ENCODE measurements at places on chromosomes 7 and 10. TPM values are rescaled to one million over a fixed set of nuclear protein-coding genes. Genes with fewer than 3 reads are reported as not detected.

Gene SAP25
- total RNA-seq: 3.1 TPM

Gene GJC3
- total RNA-seq: not detected

Gene AGMO
- total RNA-seq: 1.0 TPM

Gene RGR
- total RNA-seq: not detected

Gene HOXA7
- total RNA-seq: 3.2 TPM

Gene TFPI2
- 4.9 TPM for total RNA-seq

Gene CYP2C19
- total RNA-seq: 3.7 TPM

Gene ACTR3C
- 8.7 TPM for total RNA-seq

Gene TBRG4
- 98.3 TPM for total RNA-seq

Gene FGFR2
- 68.8 TPM for total RNA-seq

Gene OR9A2
- not detected for total RNA-seq

Gene MEOX2
- total RNA-seq: 3.0 TPM

Gene PBLD
- total RNA-seq: 6.2 TPM

Gene PRLHR
- total RNA-seq: 2.6 TPM

Gene CDK1
- 24.4 TPM for total RNA-seq

Gene PRR15
- total RNA-seq: 36.0 TPM

Gene SORCS3
- 4.2 TPM for total RNA-seq
